NCI-H2081 treated with DMSO at 0.1 percent for 48 hours (cell line): ENCODE measurements at places on chromosomes 5 and 9.

GRCh38 chr5:19266791-19267190, 721.2 kb downstream of the CDH18 start:
- no peak for DNase-seq

DNA sequence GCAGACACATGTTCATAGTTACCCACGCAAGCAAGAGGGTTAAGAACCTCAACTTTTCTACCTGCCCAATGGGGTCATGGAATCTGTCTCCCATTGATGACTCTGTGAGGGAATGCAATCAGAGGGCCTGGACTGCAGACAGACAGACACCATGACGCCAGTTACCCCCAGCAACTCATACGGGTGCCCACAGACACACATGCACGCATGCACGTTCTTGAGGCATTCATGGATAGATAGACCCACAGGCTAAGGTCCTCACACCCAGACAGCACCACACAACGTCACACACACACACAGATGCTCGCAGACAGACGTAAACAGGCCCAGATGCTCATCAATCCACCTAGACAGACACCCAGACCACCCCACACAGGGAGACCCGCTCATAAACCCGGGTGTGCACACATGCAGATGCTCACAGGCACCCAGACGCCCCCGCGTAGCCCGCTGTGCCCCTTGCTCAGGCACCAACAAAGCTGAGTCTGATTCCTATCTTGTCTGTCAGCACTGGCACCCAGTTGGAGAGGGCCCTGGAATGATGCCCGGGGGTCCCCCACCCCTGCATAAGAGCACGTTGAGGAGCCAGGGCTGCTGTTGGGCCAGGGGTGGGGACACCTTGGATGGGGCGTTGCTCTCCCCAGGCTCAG, 23.6 kb downstream of the LHX2 start:
- no peak for DNase-seq

GRCh38 chr9:27462434-27462833, 61.7 kb upstream of the IFNK start:
- DNase-seq = no peak

GRCh38 chr5:88658886-88659285, 224.1 kb downstream of the MEF2C start:
- no peak for DNase-seq

- no peak for DNase-seq
These were observed 68.9 kb upstream of the SELENOP start for GRCh38 chr5:42880496-42881150.

- no peak for DNase-seq
These were observed 1398.6 kb upstream of the C9orf72 start for GRCh38 chr9:28971881-28972280.

GRCh38 chr5:40078898-40079575, 600.7 kb upstream of the PTGER4 start:
- no peak for DNase-seq

GRCh38 chr9:120841930-120842684, 615 bp downstream of the PSMD5 start:
- DNase-seq = no peak

DNA sequence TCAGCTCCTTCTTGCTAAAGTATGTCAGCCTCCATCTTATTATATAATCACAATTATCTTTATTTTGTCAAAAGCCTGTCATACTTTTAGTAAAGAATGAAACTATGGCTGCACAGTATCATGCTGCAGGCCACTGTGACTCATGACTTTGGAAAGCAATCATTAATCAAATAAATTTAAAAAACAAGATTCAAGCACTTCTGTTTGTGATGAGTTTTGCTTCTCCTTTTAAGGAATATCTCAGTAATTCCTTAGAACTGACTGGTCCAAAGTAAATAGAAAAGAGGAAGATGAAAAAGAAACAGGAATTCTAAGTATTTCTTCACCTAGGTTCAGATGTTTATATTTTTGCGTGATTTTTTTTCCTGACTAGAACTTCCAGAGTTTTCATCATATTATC, 83.1 kb downstream of the EDIL3 start:
- DNase-seq = no peak

GRCh38 chr5:92916036-92916435, 665.0 kb downstream of the NR2F1-AS1 start:
- DNase-seq = no peak

DNA sequence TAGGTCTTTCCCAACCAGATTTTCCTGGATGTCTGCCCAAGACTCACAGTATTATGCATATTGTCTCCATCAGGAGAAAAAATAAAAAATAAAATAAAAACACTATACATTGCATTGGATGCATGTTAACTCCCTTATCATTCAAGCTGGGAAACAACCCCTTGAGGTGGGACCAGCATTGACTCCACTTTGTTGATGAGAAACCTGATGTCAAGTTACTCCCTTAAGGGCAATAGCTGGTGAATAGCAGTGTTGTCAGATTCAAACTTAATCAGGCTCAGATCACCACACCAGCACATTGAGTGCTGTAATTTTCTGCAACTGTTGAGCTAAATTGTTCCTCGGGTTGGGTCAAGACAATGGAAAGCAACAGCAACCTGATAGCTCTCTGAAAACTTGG, 264.0 kb upstream of the TRIM32 start:
- no peak for DNase-seq

DNA sequence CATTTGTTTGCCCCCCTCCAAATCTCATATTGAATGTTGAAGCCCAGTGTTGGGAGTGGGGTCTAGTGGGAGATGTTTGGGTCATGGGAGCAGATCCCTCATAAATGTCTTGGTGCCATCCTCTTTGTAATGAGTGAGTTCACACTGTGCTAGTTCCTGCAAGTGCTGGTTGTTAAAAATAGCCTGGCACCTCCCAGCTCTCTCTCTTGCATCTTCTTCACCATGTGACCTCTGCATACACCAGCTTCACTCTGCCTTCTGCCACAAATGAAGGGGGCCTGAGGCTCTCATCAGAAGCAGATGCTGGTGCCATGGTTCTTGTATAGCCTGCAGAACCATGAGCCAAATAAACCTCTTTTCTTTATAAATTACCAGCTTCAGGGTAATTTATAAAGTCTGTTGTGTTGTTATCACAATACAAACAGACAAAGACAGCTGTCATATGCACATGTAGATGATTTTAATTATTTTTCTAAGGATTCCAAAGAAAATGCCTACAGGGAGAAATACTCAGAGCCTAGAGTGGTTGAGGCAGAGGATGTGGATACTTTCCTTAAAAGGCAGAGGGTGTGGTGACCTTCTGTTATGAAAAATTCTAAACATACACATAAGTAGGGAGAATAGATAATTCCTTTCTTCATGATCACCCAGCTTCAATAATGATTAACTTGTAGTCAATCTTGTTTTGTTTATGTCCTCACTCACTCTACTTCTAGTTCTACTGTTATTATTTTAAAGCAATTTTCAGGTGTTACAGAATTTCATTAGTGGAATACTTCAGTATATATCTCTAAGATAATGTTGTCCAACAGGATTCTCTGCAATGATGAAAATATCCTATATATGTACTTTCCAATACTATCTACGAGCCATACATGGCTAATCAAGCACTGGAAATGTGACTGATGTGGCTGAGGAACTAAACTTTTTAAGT, 75.1 kb upstream of the RANBP6 start:
- DNase-seq = no peak

DNA sequence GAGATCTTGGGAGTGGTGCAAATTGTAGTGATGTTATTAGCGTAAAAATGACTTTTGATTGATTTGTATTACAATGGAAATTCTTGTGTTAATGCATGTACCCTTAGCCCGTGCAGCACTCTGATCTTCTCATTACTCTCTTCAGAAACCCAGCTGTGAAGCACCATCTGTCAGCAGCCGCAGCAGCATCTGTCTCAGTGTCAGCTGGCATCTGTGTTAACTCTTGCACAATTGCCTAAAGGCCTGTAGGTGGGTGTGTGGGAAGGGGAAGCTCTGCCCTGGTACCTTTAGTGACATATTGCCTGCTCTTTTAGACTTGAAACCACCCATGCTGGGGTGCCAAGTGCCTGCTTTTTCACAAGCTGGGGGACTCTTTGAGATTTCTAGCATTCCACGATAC, 101.3 kb downstream of the FBXL7 start:
- DNase-seq = no peak

DNA sequence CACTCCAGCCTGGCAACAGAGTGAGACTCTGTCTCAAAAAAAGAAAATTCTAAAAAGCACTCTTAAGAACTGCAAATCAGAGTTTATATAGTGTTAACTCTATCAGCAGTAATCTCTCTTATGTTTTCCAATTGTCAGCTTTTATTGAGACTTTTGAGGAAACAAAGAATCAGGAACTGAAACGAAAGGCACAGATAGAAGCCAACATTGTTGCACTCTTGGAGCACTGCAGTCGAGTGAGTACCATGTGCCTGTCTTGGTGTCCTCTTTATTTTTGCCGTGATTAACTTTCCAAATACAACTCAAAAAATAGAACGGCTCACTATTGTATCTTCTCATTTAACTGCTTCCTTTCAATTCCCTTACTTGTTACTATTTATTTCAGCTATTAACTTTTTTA, 41.7 kb upstream of the LRRC19 start:
- no peak for DNase-seq

GRCh38 chr9:35237311-35237710, 75.5 kb downstream of the UNC13B start:
- DNase-seq = no peak

DNA sequence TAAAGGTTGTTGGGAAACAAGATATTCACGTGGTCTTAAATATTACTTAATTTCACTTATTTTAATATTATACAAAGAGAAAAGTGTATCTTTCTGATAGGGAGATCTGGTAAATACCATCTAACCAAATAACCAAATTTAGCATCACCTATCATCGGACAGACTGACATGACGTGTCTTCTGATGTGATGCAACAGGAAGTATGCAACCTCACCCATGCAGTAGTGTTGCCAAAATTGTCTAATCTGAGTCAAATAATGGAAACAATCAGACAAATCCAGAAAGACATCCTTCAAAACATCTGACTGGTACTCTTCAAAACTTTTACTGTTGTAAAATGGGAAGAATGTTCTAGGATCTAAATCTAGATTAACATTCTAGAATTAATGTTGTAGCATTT, 148.0 kb downstream of the FGF1 start:
- no peak for DNase-seq

DNA sequence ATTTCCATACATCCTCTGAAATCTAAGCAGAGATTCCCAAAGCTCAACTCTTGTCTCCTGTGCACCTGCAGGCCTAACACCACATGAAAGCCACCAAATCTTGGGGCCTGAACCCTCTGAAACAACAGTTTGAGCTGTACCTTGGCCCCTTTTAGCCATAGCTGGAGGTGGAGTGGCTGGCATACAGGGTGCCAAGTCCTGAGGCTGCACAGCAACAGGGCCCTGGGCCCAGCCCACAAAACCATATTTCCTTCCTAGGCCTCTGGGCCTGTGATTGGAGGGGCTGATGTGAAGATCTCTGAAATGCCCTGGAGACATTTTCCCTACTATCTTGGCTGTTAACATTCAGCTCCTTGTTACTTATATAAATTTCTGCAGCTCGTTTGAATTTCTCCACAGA, 26.5 kb downstream of the DOCK2 start:
- no peak for DNase-seq

DNA sequence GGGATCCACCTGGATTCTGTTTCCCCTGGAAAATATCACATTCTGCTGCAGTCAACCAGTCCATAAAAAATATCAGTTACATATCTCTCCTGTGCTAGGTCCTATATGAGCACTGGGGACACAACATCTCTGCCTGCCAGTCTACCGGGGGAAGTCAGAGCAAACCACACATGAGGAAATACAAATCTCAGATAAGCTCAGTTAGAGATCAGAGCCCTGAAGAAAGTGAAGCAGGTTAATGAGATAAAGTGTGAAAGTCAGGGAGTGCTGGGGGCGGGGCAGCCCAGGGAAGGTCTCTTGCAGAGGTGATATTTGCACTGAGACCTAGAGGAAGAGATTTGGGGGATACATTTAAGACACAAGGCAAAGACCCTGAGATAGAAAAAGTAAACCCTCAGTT, 67.8 kb upstream of the SLC1A1 start:
- DNase-seq = no peak

DNA sequence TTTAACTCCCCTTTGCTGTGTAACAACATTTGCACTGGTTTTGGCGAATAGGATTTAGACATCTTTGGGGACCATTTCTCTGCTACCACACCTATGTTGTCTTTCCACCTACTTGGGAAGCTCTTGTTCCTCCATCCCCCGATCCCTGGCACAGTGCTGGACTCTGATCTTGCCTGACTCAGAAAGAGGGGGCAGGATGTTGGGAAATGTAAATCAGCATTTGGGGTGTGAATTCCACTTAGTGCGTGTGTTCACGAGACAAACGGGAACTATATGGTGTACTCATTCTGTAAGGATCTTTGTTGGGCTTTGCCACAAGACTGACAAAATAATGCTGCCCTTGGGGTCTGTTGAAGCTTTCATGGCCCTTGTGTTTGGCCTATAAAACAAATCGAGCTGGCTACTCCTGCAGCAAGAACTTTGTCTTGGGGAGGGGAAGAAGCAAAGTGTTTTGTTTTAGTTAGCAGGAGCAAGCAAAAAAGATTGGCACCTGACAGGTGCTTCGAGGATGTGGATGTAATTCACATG, 18.5 kb downstream of the TMEM268 start:
- DNase-seq = no peak

- DNase-seq = no peak
These were observed 64.5 kb downstream of the RCL1 start for GRCh38 chr9:4857163-4857810.

DNA sequence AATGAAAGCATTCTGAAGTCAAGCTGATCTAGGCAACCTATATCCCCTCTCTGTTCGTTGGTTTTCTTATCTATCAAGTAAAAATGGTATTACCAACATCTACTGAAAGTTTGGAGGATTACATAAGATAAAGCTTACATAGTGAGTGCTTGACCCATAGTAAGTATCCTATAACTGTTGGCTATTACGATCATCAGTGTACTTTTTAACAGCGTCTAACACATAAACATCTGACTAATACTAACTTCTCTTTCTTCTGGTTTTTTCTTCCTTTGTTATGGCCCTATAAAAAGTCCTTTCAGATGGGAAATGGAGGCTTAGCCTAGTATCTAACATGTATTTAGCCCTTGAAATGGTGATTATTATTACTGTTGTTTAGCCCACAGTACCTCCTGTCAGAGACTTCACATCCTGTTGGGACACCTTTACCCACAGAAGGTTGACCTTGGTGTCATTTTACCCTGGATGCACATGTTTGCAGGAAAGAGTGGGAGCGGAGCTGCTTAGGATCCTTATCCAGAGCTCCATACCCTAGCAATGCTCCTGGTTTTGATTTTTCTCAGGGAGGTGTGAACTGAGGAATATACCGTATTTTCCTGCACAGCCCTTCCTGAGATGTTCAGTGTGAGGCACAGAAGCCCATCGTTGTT, 6.0 kb downstream of the INSYN2B start:
- no peak for DNase-seq

GRCh38 chr5:56413546-56413945, 180.4 kb upstream of the ANKRD55 start:
- DNase-seq = no peak

- DNase-seq = no peak
These were observed 55.4 kb downstream of the SNCAIP start for GRCh38 chr5:122367456-122367855.
